Fibroblast of skin of right biceps (primary cell): ENCODE measurements at places on chromosomes 7 and 10.

DNA sequence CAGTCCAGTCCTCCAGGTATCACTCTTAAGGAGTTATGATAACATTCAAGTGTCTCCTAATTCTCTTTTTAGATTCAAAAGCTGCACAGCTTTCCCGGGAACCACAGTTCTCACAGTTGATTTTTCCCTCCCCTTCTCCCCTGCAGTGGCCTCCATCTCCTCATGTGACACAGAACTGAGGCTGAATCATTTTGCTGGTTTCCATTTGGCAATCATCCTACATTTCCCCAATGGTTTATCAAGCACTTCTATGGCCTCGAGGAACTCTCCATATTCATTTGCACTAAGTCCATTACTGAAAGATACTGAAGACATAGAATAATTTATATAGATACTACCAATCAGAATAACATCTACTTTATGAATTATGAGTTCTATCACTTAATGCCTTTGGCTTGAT lies 484.9 kb downstream of the GPAM start:
- peak; percentile 60 for DNase-seq

GRCh38 chr10:93475871-93476270 lies 6.3 kb downstream of the MYOF start:
- DNase-seq, result peak; percentile 90

- DNase-seq, result no peak
Measured at GRCh38 chr7:158050441-158050977, 537.1 kb downstream of the PTPRN2 start.

GRCh38 chr7:2096692-2097387 lies 135.9 kb downstream of the MAD1L1 start:
- DNase-seq, result no peak
